IMR-90 (cell line): ENCODE measurements at places on chromosomes 4 and X. TPM values are rescaled to one million over a fixed set of nuclear protein-coding genes. Genes with fewer than 3 reads are reported as not detected.

The ZNF141 gene
- 4.7 and 7.8 TPM in 2 replicates for total RNA-seq

The TEC gene
- 0.54 and 1.1 TPM in 2 replicates for total RNA-seq

The CACNA1F gene
- total RNA-seq: not detected in 2 replicates

The CNKSR2 gene
- total RNA-seq: 0.56 and 0.90 TPM in 2 replicates

The F11 gene
- not detected in 2 replicates for total RNA-seq

The SLC39A8 gene
- 0.18 and 0.28 TPM in 2 replicates for total RNA-seq

The GALNTL6 gene
- under 0.01 TPM in 1 of 2 replicates, not detected in the other for total RNA-seq

The EVC2 gene
- 5.8 and 5.9 TPM in 2 replicates for total RNA-seq

The LPAR4 gene
- total RNA-seq: 0.28 TPM in 1 of 2 replicates, not detected in the other

The EDNRA gene
- 6.5 and 7.8 TPM in 2 replicates for total RNA-seq

The GATA1 gene
- not detected in 2 replicates for total RNA-seq

The RASGEF1B gene
- total RNA-seq: 0.28 and 0.36 TPM in 2 replicates

The TRMT44 gene
- total RNA-seq: 7.3 and 9.7 TPM in 2 replicates

The NONO gene
- total RNA-seq: 444 and 609 TPM in 2 replicates

The RTL5 gene
- total RNA-seq: 0.56 and 0.90 TPM in 2 replicates
